ENCODE measurements at places on chromosomes 3 and 15.

DNA sequence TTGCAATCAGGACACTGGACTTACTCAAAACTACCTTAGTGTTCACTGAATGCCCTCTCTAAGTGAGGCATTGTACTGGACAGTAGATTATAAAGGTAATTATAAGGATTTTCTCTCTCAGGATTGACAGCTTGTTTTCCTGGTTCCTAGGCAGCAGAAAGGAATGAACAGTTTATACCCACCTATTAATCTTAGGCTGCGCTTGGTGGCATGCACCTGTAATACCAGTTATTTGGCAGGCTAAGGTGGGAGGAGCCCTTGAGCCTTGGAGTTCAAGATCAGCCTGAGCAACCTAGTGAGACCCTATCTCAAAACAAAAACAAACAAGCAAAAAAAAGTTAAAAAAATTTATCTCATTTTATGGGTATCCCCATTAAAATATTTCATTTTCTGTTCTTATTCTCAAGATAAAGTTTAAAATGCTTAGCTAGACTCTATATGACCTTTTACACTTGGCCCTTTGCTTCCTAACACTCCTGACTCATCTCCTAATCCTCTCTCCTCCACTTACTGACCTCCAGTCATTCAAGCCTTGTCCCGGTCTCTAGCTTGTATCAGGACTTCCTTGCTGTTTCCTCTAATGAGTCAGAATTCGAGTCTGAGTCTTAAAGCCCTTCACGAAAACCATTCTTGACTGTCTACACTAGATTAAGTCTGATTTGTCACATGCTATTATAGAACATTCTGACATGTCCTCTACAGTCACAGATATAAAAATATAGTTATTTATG is 348.6 kb downstream of the NLGN1 start:
- no peak for DNase-seq

GRCh38 chr3:154180836-154181691 is 59.9 kb downstream of the ARHGEF26 start:
- DNase-seq, result no peak

- no peak for DNase-seq
Measured at GRCh38 chr3:51340013-51340829, 44.9 kb upstream of the MANF start.

- no peak for DNase-seq
Measured at GRCh38 chr3:54982807-54983206, 54.9 kb upstream of the LRTM1 start.

DNA sequence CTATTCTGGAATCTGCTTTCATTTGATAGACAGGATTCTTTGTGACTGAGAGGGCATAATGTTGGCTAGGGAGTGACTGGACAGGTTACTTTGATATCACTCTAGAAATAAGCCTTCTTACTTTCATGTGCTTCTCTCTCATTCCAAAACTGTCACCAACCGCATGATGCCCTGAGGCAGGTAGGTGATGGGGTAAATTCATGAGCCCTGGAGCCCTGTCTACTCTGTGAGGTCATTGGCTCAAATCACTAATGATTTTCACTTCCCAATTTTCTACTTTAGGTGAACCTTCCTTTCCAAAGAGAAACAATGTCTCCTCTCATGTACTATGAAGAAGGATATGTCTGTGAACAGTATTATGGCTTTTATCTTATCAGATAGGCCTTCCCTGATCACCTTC is 596.7 kb downstream of the TUSC7 start:
- DNase-seq, result no peak

GRCh38 chr3:123951522-123952447 is 9.2 kb downstream of the CCDC14 start:
- DNase-seq, result no peak

DNA sequence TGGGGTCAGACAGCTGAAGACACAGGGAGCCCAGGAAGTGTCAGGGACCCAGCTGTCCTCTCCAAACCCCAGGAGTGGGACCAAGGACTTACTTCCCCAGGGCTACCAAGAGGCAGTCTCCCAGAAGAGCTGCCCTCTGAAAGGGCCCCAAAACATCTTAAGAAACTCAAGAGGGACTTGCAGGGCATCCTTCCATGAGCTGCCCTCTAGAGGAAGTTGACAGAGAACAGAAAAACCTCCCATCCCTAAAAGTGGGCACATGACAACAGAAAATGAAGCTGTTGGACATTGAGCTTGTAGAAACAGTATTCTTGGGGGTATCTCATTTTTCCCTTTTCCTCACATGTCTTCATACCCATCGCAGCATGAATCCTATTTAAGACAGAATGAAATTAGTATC is 58.9 kb downstream of the MECOM start:
- DNase-seq, result no peak

DNA sequence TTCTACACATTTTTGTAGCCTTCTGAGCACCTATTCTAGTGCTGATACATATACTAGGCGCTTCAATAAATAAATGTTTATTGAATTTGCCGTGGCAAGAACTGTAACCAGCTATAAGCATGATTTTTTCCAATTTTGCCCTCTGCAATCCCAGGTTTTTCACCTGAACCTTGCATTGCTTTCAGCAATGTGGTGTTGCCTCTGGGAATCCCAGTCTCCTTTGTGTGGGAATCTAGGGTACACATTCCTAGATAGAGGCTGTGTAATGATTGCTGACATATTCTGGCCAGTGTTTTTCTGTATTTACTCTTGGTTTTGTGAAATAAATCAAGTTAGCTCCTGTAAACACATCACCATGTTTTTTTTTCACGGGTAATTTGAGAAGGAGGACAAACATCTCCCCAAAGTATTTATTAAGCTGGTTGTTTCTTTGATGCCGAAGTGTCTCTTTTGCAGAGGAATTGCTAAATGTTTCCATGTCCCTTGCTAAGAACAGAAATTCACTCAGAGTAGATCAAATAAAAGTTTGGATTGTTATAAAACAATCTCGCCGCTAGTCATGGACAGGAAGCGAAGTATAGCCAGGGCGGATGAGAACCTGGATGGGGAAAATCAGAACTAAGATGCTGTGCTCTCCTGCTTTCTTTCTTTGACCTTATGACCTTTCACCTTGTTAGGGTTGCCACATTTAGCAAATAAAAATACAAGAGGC is 1.2 kb downstream of the CFAP91 start:
- DNase-seq, result no peak

Data from C1 segment of cervical spinal cord (tissue), 14 donors.